Fibroblast of lung (primary cell): ENCODE measurements at places on chromosomes 7 and 10. TPM values are rescaled to one million over a fixed set of nuclear protein-coding genes. Genes with fewer than 3 reads are reported as not detected.
A peak's percentile ranks its signal among the peaks of the same experiment; 100 is the strongest.

- H3K4me3 ChIP-seq, result no peak overlapping the region
- no peak overlapping the region for H3K27ac ChIP-seq
- DNase-seq, result no peak
- no peaks in the 10 kb centered on the region for H3K4me1 ChIP-seq
- H3K27me3 ChIP-seq, result no peaks in the 10 kb centered on the region
These were observed 70.0 kb downstream of the CABCOCO1 start for GRCh38 chr10:61732629-61733278.

DNA sequence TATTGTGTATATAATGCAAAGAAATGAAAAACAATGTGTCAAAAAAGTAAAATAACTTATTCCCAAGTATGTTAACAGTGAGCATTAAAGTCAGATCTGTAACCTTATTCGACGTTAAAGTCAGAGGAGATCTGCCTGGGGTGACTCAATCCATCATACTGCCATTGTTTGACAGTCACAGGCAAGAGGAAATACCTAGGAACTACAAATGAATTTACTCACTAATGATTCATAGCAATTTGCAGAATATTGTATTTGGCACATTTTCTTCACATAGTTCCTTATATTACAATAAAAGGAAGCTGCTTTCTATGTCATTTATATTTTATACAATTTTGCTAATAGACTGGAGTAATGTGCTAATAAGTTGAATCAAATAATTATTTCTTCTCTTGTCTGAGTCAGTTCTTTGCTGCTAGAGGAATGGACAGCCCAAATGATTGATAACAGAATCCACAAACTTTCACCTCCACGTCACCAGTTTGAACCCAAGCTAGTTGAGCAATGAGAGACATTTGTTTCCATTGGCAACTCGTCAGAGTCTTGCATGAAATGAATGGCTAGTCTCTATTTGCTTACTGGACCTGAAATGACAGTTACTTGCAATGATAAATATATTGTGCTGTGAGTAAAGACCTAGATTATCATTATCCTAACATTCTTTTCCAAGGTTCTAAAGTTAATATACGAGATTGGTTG lies 48.5 kb upstream of the TMEM106B start:
- DNase-seq, result peak; percentile 87
- H3K4me3 ChIP-seq, result no peak overlapping the region
- H3K27me3 ChIP-seq, result no peaks in the 10 kb centered on the region
- no peaks in the 10 kb centered on the region for H3K36me3 ChIP-seq

DNA sequence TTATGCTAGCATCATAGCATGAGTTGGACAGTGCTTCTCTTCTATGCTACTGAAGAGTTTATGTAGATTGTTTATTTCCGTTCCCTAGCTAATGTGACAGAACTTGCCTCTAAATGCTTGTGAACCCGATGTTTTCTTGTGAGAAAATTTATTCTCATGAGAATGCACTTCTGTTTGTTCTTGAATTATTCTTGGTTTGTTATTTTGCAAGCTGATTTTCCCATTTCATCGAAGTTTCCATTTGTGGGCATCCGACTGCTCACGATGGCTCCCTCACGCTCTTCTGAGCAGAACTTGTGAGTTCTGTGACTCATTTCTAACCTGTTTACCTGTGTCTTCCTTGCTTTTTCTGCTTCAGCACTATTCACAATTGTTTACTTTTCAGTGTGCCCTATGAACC lies 59.9 kb downstream of the WDFY4 start:
- no peaks in the 10 kb centered on the region for H3K4me1 ChIP-seq
- DNase-seq, result no peak
- H3K27me3 ChIP-seq, result no peaks in the 10 kb centered on the region
- H3K36me3 ChIP-seq, result no peaks in the 10 kb centered on the region

- H3K4me1 ChIP-seq, result no peaks in the 10 kb centered on the region
- no peak overlapping the region for H3K27ac ChIP-seq
- no peaks in the 10 kb centered on the region for H3K27me3 ChIP-seq
- H3K36me3 ChIP-seq, result no peaks in the 10 kb centered on the region
- peak; percentile 51 for DNase-seq
These were observed 35.3 kb downstream of the VSTM4 start for GRCh38 chr10:49080071-49080470.

Gene FFAR4
- total RNA-seq, result not detected in 2 replicates

- no peaks in the 10 kb centered on the region for H3K4me1 ChIP-seq
- H3K27ac ChIP-seq, result no peak overlapping the region
- peak; percentile 6 for DNase-seq
- no peaks in the 10 kb centered on the region for H3K27me3 ChIP-seq
- no peaks in the 10 kb centered on the region for H3K36me3 ChIP-seq
- H3K4me3 ChIP-seq, result no peak overlapping the region
These were observed 81.9 kb downstream of the ABCB5 start for GRCh38 chr7:20697351-20697750.

GRCh38 chr10:84329196-84329611 lies 815 bp downstream of the CCSER2 start:
- H3K4me3 ChIP-seq, result peak overlapping the region; percentile 85
- H3K36me3 ChIP-seq, result no peaks in the 10 kb centered on the region
- H3K27ac ChIP-seq, result peak overlapping the region; percentile 85

GRCh38 chr7:95330961-95331337 lies 6.6 kb upstream of the PON1 start:
- peak overlapping the region; percentile 16 for H3K4me3 ChIP-seq
- no peak overlapping the region for H3K27ac ChIP-seq
- DNase-seq, result no peak
- H3K4me1 ChIP-seq, result peaks cover 8% of the 10 kb centered on the region
